Mesendoderm (in vitro differentiated cells): ENCODE measurements at places on chromosomes 11 and 22.
A peak's percentile ranks its signal among the peaks of the same experiment; 100 is the strongest.

- no peak for DNase-seq
These were observed 10.1 kb downstream of the IRAG1 start for GRCh38 chr11:10683429-10683828.

DNA sequence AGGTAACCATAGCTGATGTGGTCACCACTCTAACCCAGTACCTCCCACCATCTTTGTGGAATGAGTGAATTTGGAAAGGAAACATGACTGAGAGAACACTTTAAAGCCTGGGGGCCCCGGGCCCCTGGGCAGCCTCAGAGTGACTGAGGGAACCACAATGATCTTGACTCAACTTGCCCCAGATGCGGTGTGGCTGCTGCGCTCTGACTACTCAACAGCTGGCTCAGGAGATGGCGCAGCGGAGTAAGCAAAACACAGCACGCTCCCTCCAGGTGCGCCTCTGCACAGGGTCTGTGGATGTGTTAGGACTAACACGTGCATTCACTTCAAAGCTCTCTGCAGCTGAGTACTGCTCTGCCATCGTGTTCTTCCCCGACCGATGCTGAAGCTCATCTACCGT is 5.9 kb downstream of the RNF215 start:
- DNase-seq = no peak

- no peak for DNase-seq
These were observed 5.7 kb downstream of the KCNQ1 start for GRCh38 chr11:2450321-2451041.

GRCh38 chr11:11451501-11452005 is 98.5 kb upstream of the CSNK2A3 start:
- DNase-seq = peak; percentile 34

- DNase-seq = no peak
These were observed 113.2 kb downstream of the FANCF start for GRCh38 chr11:22512457-22512856.

GRCh38 chr11:71156301-71156700 is 96.1 kb downstream of the SHANK2 start:
- no peak for DNase-seq

GRCh38 chr22:26276529-26277160 is 107.4 kb downstream of the SEZ6L start:
- DNase-seq = peak; percentile 71

- no peak for DNase-seq
These were observed 166.5 kb downstream of the UVRAG start for GRCh38 chr11:75981546-75981945.

DNA sequence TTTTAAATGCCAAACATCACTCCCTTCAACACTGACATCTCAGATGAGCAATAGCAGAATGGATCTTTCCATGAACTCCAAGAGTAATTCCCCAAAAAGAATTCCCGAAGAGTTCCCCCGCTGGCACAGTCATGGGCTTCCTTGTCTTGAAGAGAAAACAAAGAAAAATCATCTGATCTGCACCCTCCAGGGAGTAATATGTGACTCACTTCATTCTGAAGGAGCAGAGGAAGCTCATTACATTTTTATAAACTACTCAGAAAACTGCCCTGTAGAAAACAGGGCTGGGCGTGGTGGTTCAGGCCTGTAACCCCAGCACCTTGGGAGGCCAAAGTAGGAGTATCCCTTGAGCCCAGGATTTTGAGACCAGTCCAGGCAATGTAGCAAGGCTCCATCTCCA is 35.7 kb downstream of the CELSR1 start:
- no peak for DNase-seq

GRCh38 chr11:123839131-123839530 is 33.0 kb upstream of the OR6M1 start:
- peak; percentile 6 for DNase-seq

GRCh38 chr11:18471995-18472394 is 16.3 kb downstream of the LDHAL6A start:
- DNase-seq = no peak

DNA sequence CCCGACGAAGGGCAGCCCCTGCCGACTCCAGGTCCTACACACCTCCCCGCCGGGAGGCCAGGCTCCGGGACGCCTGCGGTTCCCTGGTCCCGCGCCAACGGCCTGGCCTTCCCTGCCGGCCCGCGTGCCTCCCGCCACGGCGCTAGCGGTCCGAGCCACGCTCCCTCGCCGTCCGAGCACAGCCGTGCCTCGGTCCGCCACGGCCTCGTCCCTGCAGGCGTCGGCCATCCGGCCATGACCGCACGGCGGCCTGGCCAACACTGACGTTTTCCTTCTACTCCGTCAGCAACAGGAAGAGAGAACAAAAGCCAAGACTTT is 532 bp downstream of the EIF4G2 start:
- no peak for DNase-seq
